Stromal cell of bone marrow (primary cell): ENCODE measurements at places on chromosomes 4 and X.

GRCh38 chr4:158836828-158837449 is 68.1 kb downstream of the FNIP2 start:
- DNase-seq, result no peak

- DNase-seq, result no peak
Observed at GRCh38 chr4:149555799-149556198, 259.8 kb downstream of the IQCM start.

DNA sequence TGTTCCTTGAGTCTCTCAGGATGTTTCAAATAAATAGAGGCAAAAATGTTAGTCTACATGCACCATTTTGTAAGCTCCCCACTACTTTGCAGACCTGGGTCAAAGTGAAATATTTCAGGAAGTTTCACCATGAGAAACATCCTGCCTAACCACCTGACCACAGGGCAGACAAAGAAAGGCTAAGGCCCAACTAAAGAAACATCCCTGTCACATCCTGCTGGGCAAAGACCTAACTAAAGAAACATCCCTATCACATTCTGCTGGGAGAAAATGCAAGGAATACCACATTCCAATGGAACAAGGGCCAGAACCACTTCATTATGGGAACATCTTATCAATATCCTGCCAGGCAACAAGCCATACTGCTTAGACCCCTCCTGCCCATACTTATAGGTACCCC is 1303.4 kb downstream of the TECRL start:
- DNase-seq, result no peak

GRCh38 chr4:27088491-27088890 is 227.8 kb downstream of the STIM2 start:
- no peak for DNase-seq

DNA sequence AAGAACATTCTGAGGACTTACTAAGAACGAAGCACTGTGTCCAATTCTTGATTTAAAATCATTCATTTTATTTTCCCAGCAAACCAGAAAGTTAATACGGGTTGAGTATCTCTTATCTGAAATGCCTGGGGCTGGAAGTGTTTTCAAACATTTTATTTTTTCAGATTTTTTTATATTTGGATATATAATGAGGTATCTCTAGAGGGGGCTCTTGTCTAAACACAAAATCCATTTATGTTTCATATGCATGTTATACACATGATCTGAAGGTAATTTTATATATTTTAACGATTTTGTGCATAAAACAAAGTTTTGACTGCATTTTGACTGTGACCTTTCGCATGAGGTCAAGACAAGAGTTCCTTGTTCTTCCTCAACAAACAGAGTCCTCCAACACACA is 320.9 kb downstream of the ASMT start:
- DNase-seq, result no peak

- no peak for DNase-seq
Observed at GRCh38 chr4:22030307-22030706, 81.7 kb upstream of the KCNIP4 start.

- no peak for DNase-seq
Observed at GRCh38 chrX:136228839-136229207, 22.4 kb downstream of the MAP7D3 start.

GRCh38 chrX:41946989-41947612 is 23.7 kb upstream of the CASK start:
- no peak for DNase-seq

- DNase-seq, result no peak
Observed at GRCh38 chrX:44072631-44073030, 99.4 kb upstream of the NDP start.

- DNase-seq, result no peak
Observed at GRCh38 chrX:47936224-47936939, 67.4 kb downstream of the ZNF182 start.

GRCh38 chr4:122765692-122766352 is 33.3 kb downstream of the BBS12 start:
- DNase-seq, result peak; percentile 93

DNA sequence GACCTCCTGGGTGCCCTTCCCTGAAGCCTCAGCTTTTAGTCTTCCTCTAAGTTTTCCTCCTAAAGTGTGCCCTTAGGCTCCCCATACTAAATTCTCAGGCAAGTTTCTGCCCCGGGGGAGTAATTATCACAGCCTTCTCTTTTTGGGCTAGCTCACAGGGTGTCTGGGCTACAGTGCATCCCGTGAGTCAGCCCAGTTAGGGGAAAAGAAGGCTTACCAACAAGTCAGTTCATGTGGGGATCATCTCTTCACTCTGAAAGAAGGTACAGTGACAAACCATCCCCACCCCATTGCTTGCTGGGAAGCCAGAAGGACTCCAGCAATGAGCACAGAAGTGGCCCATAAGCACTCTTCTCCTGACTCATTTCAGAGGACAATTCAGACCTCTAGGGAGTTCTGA is 134.7 kb upstream of the FAM9C start:
- no peak for DNase-seq

DNA sequence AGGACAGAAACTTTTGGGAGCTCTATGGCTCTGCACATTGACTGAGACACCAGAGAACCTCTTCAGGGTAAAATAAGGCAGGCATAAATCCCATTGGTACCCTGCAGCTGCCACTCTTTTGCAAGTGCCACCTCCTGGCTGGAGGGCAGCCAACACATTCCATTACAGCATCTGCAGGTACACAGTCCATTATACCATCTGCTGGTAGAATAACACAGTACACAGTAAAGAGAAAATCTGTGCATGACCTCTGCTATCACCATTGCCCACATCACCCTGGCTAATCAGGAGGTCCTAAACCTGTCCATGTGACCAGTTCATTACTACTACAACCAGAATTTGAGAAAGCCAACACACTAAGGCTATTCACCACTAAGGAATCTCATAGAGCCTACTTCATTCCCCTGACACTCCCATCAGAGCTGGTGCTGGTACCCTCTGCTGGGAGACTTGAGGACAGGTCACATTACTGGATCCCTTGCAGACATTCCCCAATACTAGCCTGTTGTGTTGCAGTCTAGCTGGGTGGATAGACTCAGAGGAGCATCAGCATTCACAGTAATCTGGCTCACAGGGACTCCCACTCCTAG is 176.2 kb upstream of the TACR3 start:
- no peak for DNase-seq

GRCh38 chr4:41506130-41506529 is 31.8 kb upstream of the LIMCH1 start:
- DNase-seq, result no peak

DNA sequence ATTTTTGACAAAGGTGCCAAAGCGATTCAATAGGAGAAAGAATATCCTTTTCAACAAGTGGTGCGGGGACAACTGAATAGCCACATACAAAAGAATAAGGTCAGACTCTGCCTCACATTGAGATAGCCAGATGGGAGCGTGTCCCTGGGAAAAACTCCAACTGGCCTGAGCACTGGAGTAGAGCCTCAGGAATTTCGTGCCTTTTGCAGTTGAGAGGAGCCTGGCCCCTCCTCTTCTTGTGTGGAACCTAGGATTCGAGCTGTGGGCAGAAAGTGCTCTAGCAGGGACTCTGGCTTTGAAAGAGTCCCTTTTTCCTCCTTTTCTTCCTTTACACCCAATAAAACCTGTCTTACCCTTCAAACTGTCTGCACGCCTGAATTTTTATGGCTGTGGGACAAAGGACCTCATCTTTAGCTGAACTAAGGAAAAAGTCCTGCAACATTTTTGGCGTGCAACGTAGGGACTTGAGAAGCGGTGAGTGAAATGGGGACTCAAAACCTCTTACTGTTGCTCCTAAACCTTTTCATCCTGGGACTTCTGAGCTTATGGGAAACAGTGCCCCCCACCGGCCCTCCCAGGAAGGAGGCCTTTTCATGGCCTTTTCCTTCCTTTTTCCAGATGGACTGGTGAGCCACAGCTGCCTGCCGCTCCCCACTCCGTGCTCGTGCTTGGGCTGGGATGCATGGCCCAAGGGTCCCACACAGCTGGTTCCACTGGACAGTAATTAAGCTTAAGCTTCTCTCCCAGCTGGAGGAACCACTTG is 68.6 kb downstream of the BMP15 start:
- DNase-seq, result no peak

- no peak for DNase-seq
Observed at GRCh38 chrX:108270280-108270679, 167.9 kb downstream of the COL4A6 start.

DNA sequence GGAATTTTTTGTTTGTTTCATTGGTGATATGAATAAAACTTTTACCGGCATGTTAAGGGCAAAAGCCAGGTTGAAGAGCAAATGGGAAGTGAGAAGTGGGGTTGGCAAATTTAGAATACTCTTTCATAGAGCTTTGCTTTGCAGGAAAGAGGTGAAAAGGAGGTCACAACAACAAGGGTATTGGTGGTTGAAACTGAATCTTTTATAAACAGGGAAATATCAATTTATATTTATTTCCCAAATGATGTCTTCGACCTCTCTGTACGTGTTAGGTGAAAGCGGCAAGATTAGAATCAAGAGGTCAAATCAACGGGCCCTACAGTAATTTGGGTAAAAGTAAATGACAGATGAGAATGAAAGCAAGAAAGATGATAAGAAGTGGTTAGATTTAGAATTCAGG is 3.4 kb downstream of the SMR3A start:
- no peak for DNase-seq

- DNase-seq, result peak; percentile 75
Observed at GRCh38 chrX:24231131-24231540, 81.6 kb downstream of the ZFX start.

DNA sequence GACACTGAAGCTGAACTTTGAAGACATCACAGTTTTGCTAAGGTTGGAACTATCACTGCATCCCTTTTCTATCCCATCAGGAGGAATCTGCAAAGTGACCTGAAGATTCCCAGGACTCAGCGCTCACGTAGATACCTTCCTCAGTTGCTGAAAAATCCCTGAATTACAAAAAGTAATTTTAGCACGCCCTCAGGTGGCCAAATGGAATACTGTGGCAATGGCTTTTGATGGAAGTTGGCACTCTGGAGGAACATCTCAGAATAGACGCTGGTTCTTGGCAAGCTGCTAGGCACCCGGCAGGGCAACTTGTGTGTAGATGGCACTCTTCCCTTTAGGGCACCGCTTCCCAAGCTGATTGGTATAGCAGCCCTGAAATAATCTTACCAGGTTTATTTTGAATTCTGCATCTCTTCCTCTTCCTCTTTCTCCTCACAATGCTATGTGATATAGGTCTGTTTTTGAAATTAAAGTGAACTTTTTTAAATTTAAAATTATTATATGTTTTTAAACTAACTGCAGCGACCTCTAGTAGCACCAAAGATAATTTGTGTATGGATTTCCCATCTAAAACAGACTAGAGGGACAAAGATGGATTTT is 16.3 kb upstream of the ESX1 start:
- peak; percentile 19 for DNase-seq

GRCh38 chr4:142238589-142238988 is 602.2 kb downstream of the IL15 start:
- DNase-seq, result peak; percentile 18
